Cortex of kidney (tissue), 1 donor: ENCODE measurements at places on chromosomes 13 and 19.

DNA sequence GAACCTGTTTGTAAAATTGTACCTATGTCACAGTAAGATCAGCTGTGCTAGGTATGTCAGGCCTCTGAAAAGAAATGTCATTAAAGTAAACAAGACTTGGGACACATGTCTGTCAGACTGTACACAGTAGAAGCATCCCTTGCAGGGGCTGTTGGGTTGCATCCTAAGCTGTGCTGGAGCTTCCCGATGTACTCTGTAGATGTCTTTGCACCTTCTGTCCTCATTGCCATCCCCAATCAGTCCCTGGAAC, 48.7 kb upstream of the GPR183 start:
- no peak for DNase-seq

DNA sequence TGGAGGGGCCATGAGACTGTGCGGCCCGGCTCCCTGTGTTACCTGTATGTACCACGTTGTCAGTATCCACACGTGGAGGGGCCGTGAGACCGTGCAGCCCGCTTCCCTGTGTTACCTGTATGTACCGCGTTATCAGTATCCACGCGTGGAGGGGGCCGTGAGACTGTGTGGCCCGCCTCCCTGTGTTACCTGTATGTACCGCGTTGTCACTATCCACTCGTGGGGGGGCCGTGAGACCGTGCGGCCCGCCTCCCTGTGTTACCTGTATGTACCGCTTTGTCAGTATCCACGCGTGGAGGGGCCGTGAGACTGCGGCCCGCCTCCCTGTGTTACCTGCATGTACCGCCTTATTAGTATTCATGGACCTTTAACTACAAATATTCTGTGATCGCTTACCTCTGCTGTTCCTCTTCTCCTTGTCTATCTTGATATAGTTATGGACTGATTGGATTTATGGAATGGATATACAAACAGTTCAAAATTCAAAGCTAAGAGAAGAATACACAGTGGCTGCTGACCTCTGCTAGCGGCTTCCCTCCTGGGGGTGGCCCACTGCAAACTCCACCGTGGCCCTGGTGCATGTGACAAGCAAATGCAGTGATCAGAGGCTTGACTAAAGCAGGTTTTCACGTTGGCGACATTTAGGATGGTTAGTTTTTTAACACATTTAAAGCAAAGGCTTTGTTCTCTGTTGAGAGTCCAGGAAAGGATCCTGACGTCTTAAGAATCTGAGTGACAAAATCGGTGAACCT, 38.7 kb downstream of the ATP11A start:
- DNase-seq: no peak

DNA sequence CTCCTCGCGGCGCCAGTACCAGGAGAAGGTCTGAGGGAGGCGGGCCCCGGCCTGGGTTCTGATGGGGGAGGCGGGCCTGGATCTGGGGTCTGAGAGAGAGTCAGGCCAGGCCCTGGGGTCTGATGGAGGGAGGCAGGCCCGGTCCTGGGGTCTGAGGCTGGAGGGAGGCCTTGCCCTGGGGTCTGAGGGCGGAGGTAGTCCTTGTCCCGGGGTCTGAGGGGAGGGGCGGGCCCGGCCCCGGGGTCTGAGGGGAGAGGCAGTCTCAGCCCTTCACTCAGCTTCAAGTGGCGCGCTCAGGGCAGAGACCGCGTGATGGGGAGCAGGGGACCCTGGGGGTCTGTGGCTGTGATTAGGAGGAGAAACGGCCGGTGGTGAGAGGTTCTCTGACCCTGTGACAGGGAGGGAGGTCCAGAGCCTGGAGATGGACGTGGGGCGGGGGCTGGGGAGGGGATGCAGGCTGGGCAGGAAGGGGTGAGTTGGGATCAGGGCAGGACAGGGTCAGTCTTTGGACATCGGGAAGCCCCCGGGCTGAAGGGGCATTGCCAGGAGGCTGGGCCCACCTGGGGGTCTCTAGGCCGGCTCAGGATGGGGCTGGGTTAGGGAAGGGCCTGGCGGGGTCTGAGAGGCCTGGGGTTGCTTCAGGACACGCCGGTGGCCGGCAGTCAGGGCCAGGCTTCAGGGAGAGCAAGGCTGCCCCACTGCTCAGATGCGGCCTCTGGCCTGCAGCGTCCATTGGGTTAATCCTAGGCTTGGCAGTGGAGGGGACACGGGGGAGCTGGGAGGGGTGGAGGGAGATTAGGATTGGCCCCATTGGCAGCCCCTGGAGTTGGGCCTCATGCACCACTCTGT, 18.7 kb downstream of the HCN2 start:
- no peak for DNase-seq

GRCh38 chr19:30163663-30164062, 208.5 kb upstream of the ZNF536 start:
- DNase-seq: no peak

GRCh38 chr13:34764246-34764645, 177.8 kb upstream of the NBEA start:
- DNase-seq: no peak

DNA sequence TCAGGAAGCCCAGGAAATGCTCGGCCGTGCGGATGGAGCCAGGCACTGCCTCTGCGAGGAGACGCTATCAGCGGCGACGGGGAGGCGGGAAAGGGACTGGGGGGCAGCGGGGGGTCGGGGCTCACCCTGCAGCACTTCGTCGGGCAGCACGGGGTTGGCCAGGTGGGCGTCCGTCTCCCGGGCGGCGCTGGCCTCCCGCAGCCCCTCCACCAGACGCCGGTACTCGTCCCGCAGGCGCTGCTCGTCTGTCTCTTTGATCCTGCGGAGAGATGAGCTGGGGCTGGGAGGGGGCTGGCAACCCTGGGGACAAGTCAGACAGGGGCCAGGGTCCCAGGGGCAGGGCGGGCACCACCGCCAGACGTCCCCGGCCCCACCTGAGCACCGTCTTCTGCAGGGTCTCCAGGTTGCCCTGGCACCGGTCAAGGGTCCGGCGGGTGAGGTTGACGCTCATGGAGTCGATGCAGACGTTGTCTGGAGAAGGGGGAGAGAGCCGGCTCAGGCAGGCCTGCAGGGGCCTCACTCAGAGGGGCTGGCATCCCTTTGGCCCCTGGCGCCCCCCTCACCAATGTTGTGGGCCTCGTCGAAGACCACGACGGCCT, 6.4 kb downstream of the ERCC2 start:
- no peak for DNase-seq

GRCh38 chr13:99354371-99354951, 47.3 kb upstream of the GPR183 start:
- no peak for DNase-seq

- DNase-seq: no peak
Observed at GRCh38 chr13:112513761-112514160, 74.2 kb downstream of the TUBGCP3 start.

- DNase-seq: no peak
Observed at GRCh38 chr19:40055832-40056504, at the start of gene ZNF780B. ZNF780B (minus strand) TSS chr19:40056231; CDS start chr19:40050332, 5,899 bp downstream.

GRCh38 chr13:44022196-44022595, 142.5 kb downstream of the LACC1 start:
- no peak for DNase-seq

- DNase-seq: no peak
Observed at GRCh38 chr13:87314822-87315221, 356.3 kb upstream of the SLITRK5 start.

DNA sequence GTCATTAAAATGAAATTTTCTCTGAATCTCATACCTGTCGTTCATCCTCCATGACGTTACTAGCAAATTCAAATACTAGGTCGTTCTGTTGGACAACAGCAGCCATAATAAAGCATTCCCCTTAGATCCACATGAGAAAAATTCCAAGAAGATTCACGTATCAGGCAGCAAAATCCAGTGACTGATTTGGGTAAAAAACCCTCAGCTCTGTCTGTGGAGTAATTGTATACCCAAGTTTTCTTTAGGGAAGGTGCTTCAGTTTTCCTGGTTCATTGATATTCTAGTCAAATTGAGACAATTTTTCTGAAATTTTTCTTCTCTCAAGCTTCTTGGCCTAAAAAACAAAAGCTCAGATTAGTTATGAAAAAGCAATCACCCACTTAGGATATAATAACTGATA, 37.2 kb downstream of the ELF1 start:
- DNase-seq: no peak

- no peak for DNase-seq
Observed at GRCh38 chr13:45224176-45224575, 23.3 kb upstream of the KCTD4 start.

GRCh38 chr19:2659856-2660432, 42.5 kb downstream of the GNG7 start:
- no peak for DNase-seq

DNA sequence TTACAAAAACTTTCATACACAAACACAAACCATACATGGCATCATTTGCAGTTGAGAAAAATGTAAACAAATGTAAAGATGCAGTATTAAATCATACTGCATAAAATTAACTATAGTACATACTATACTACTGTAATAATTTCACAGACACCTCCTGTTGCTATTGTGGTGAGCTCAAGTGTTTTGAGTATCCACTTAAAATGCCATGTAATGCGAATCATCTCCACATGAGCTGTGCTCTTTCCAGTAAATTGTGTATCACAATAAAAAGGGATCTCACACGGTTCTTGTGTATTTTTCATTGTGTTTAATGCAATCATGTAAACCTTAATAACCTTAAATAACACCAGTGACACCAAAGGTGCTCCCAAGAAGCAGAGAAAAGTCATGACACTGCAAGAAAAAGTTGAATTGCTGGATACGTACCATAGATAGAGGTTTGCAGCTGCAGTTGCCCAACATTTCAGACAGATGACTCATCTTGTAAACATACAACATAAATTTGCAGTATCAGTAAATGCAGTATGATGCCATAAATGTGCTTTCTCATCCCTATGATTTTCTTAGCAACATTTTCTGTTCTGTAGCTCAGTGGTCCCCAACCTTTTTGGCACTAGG, 166.6 kb downstream of the RAP2A start:
- DNase-seq: no peak

DNA sequence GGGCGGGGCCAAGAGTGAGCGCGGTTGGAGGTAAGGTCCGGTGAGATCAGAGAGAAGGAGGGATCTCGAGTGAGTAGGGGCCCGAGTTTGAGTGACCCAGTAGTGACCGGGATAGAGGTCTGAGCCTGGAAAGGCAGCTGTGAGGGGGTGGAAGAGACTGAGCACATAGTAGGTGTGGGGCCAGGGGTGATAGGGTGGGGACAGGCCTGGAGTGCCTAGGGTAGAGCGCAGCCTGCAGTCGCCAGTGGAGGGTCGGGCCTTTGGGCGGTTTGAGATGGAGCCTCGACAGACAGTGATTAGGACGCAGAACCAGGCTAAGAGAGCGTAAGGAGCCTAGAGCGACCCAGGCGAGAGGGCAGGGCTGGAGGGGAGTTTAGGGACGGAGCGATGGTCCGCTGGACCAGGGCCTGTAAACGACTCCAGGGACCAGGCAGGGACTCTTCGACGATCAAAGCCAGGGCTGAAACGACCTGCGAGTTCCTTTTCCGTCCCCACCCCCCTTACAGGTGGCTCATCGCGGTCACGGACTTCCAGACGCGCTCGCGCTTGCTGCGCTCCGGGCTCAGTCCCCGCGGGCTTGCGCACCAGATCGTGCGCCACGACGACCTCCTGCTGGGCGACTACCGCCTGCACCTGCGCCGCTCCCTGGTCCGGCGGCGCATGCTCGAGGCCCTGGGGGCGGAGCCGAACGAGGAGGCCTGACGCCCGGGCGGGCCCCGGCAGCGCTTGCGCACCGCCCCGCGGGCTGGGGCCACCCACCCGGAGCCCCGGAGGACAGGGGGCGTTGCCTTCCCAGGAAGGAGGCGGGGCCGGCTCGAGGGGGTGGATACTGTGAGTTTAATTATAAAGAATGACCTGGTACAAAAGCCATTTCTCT, 9.4 kb downstream of the C19orf81 start:
- no peak for DNase-seq

- DNase-seq: no peak
Observed at GRCh38 chr13:66745307-66745706, 484.8 kb downstream of the PCDH9 start.

GRCh38 chr13:25468325-25469168, 96.8 kb downstream of the ATP8A2 start:
- DNase-seq: no peak

DNA sequence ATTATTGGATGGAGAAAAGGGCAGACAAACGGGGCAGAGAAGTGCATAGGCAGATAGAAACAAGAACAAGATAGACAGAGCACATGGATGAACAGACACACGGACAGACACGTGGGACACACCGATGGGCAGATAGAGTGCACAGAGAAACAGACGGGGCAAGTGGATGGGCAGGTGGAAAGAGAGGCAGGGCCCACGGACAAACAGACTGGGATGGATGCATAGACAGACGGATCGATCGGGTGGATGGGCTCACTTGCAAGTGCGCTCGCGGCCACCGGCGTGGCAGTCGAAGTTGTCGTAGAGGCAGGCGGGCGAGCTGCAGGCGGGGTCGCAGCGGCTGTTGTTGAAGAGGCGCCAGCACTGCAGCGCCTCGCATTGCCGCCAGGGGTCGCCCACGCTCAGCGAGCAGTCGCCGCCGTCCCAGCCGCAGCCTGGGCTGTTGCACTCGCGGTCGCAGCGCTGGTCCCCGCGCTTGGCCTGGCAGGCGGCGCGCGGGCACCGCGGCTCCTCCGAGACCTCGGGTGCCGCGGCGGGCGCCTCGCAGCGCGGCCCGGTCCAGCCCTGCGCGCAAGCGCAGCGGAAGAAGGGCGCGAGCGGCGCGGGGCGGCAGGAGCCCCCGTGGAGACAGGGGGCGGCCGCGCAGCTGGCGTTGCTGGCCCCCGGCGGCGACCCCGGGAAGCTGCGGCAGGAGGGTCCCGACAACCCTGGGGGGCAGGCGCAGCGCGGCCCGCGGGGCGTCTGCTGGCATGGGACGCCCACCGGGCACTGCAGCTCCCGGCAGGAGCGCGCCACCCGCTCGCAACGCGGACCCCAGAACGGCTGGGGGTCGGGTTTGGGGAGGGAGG, 23.3 kb downstream of the NOTCH3 start:
- DNase-seq: no peak

DNA sequence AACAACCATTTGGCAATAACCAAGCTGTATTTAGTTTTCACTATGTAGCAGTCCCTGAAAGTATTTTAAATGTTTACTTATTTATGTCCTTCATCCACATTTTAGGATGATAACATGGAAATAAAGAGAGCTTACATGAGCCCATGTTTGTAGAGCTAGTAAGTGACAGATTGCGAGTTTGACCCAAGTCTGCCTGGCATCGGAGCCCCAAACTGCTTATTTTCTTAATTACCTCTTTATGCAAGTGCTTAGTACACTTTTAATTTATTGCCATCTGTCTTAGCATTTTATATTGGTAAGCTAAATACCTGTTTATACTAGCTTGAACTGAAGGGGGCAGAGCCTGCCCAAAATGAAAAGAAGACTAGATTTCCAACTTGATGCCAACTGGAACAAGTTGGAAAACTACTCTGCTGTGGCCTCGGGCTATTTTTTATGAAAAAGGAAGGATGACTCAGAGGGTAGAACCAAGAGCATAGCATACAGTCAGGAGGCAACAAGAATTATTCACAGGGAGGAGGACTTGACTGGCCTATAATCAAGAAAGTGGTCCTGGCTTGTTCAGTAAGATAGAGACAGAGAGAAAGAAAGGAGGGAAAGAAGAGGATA, 150.2 kb downstream of the NDFIP2 start:
- DNase-seq: no peak

- DNase-seq: no peak
Observed at GRCh38 chr19:32233885-32234284, 111.5 kb upstream of the ZNF507 start.
